ENCODE measurements at places on chromosomes 5 and 9.

- no peak for DNase-seq
Observed at GRCh38 chr5:154403776-154404387, 41.9 kb upstream of the SAP30L start.

- peak; percentile 44 for DNase-seq
Observed at GRCh38 chr5:173984218-173984617, 4.8 kb upstream of the C5orf47 start.

- no peak for DNase-seq
Observed at GRCh38 chr9:105054491-105054890, 126.5 kb upstream of the ABCA1 start.

DNA sequence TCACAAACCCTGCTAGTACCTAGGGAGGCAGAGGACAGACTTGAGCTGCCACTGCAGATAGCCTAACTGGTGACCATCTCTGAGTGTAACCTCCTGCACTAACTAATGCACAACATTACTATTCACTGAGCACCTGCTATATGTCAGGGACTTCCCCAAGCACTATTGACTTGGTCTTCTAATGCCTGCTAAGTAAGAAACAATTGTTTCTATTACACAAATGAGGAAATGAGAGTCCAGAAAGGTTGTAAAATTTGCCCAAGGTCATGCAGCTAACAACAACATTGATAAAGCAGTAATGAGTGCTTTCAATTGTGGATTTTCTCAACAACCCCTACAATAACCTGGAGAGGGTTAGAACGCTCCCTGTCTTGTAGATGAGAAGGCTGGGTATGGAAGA is 183.7 kb downstream of the ZNF462 start:
- DNase-seq: no peak

DNA sequence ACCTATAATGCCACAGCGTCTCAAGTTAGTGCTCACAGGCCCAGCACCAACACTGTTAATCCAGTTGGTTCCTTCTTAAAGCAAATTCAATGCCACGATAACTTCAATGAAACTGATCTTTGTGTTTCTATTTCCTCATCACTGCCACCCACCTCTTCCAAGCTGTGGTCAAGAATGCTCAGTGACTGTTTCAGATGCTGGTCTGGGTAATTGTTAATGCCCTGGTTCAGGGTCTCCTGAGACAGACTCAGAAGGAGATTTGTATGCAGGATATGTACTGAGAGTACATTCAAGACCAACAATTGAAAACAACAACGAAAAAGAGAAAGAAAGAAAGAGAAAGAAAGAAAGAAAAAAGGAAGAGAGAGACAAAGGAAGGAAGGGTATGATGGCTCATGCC is 505.3 kb downstream of the TLE4 start:
- no peak for DNase-seq

DNA sequence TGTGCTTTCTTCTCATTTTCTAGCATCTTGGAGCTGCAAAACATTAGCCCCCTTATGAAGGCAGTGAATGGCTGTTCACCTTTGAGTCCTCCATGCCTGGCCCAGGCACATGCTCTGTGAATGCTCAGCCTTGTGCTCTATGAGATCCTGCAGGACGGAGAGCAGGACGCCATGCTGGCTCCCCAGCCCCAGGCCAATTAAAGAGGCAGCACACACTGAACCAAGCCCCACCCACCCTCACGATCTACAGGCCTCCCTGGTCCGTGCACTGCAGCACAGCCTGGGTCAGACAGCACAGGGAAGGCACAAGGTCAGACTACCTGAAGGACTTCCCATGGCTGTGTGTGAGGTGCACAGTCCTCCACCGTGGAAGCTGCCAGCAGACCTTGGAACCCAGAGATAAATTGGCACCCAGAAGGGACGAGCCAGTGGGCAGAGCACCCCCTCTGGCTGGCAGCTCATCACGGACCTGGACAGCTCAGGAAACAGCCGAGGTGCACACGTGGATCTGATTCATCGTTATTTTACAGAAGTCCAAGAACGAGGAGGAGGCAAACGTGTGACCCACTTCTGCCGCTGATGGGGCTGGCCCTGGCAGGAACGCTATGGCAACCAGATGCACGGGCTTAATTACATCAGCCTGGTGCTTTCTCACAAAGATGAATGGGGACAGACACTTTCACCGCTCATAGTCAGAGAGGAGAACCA is 59.5 kb downstream of the OLFM1 start:
- no peak for DNase-seq

DNA sequence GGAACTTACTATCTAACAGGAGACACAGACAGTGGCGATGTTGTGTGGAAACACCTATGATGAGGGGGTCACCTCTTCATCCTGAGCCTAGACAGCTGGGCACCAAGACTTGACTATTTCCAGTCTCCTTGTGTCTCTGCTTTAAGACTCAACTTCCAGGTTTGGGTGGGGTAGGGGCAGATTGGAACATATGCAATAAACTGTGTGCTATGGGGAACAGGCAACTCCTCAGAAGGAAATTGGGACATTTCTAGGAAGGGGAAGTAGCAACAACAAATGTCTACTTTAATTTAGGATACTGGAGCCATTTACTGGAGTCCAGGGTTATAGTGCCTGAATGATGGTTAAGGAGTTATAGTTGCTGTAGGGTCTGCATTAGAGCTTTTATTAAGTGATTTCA is 57.3 kb downstream of the FGF18 start:
- DNase-seq: no peak

GRCh38 chr9:79663878-79664277 is 92.1 kb downstream of the TLE4 start:
- peak; percentile 81 for DNase-seq

DNA sequence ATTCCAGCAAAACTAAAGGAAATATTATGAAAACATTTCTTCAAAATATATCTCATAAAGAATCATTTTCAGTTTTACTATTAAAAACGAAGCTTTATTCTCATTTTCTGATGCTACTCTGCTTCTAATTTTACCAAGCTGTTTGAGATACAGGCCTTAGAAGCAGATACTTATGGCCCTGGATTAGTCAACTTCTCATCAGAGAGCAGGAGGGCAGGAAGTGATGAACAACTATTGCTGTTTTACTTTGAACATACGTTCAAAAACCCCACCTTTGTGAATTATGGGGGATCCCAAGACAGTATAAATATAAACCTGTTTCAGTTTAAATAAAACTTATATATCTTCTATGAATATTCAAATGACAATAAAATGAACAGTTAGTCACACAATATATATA is 16.0 kb downstream of the MPDZ start:
- no peak for DNase-seq

DNA sequence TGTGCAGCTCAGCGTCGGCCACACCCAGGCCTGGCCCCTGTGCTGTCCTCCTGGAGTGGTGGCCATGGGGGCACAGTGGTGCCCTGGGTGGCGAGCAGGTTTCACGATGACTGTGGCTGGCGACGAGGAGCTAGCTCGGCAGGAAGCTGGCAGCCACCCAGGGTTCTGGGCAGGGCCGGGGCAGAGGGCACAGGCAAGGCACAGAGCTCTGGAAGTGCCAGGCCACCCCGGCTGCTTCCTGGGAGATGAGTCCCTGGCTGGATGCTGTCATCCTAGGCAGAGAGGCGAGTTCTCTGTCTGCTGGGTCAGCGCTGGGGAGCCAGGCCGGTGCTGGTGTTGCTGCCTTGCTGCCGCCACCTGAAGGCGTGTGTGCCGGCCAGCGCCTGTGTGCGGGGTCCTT is 51.7 kb downstream of the RXRA start:
- DNase-seq: no peak

- no peak for DNase-seq
Observed at GRCh38 chr5:117271656-117272055, 697.0 kb upstream of the SEMA6A start.

DNA sequence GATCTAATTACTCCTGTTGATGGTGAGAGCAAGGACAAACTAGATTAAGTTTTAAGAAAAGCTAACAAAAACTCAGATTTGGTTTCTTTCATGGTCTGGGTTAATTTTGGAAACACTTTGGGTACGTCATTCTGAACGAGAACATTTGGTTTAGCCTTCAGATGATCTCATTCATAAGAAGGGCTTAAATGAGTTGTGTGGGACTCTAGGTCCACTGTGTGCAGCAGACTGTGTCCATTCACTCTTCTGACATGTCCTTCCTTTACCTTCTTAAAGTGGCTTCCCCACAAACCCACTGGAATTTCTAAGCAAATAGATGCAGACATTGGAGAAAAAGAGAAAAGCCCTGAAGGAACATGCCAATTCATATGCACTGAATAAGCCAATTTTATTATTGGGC is 96.8 kb downstream of the FBXO4 start:
- no peak for DNase-seq

DNA sequence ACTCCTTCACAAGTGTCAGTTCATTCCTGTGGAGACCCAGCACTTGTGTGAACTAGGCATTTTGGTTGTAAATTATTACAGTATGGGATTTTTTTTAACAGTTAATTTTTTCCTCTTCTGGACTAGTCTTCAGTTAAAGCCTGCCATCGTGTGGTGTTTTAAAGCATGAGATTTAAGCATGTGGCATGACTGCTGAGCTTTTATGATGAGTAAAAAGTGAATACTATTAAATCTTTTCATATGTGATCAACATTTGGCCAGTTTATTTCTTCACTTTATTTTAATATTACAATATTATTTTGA is 25.0 kb downstream of the LMNB1 start:
- no peak for DNase-seq

- no peak for DNase-seq
Observed at GRCh38 chr9:88310310-88310980, 77.8 kb upstream of the SPIN1 start.

DNA sequence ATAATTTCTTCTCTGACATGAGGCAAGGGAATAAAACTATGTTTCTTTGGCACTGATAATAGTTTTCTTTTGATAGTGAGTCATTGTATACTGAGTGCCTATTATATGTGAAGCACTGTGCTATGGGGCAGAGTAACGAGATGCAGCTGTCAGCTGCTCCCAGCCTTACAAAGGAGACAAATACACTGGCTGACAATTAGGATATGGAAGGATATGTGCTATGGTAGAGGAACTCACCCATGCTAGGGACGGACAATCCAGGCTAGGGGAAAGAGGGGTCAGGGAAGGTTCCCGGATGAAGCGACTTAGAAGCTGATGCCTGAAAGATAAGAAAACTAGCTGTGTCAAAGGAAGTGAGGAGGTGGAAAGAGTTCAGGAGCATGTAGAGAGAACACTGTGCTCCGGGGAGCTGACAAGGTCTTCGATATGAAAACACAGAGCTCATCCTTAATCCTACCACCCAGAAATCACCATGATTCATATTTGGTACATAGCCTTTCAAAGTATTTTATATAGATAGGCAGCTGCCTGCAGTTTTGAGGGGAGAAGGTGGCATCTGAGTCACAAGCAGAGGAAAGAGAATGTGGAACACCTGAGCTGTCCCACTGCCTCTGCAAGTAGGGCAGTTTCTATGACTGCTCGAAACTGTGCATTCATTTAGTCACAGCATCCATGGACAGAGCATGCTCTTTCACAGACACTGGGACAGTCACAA is 12.1 kb downstream of the BSPRY start:
- DNase-seq: no peak

DNA sequence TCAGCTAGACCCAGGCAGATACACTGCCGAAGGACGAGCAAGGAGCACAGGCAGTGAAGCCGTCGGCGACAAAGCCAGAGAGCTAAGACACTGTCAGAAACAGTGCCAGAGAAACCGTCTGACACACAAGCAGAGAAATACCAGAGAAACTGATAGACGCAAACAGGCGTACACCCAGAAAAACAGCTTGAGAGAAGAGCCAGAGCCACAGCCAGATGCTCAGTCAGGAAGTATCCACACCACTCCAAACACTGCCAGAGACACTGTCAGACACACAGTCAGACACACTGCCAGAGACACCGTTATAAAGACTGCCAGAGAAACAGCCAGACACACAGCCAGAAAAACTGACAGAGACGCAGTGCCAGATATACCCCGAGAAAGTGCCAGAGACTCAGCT is 19.1 kb downstream of the CNTFR start:
- no peak for DNase-seq

DNA sequence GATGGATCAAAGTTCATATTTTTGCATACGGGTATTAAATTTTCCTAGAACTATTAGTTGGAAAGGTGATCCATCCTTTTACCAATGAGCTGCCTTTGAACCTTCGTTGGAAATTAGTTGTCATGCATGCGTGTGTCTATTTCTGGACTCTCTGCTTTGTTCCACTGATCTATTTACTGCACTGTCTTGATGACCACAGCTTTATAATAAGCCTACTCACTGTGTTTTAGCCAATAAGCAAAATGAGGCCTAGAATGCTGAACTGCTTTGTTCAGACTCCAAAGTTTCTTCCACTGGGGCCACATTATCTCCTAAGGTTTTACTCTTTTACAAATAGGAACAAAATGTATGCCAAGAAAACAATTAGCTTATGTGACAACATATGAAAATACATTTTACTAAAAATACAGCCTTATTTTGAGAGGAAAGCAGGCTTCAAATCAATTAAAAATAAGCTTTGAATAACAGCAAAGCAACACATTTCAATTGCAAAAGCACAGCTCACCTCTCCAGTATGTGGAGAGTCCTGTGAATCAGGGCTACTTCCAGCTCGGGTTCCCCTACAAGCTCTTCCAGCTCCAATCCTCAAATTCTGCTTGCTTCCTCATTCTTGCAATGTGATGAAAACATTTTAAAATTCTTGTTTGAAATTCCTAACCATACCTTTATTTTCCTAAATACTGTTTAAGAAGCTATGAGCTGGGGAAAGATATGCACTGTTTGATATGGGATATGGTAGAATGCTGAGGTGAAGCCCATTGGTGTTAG is 72.0 kb downstream of the RETREG1 start:
- DNase-seq: no peak

DNA sequence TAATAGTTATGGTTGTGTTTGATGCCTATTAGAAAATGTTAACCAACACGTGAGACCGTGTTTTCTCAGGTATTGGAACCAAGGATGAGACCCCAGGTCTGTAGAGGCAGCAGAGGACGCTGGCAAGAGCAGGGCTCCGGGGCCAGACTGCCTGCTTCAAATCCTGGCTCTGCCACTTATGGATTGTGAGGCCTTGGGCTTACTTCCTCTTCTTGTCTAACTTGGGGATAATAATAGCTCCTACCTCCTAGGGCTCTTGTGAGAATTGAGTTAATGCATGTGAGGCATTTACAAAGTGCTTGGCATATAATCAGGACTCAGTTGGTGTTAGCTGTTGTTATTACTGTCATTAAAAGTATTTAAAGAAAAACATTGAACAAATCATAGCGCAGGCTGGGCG is 85.5 kb upstream of the PITX1 start:
- DNase-seq: no peak

- peak; percentile 44 for DNase-seq
Observed at GRCh38 chr5:72110394-72111013, 3.2 kb downstream of the MAP1B start.
